Renal cortex interstitium (tissue), 15 donors: ENCODE measurements at places on chromosomes 2 and 18.

GRCh38 chr18:8847066-8847755, 141.9 kb downstream of the MTCL1 start:
- no peak for DNase-seq

DNA sequence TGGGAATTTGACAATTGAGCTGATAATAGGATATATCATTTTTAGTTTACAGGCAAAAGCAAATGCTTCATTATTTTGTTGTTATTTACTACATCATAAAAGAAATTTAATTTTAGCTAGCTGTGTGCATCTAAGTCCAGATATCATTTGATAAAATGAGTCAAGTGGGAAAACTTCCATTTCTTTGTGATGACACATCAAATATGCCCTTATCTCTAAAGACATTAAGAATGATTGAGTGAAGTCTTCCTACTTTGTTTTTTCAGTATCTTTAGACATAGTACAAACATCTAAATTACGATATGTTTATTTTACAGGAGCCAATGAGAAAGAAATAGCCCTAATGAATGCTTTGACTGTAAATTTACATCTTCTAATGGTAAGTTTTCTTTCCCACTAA, 77.0 kb downstream of the KYNU start:
- no peak for DNase-seq

- no peak for DNase-seq
Measured at GRCh38 chr2:230814616-230815015, 50.1 kb upstream of the ITM2C start.

- no peak for DNase-seq
Measured at GRCh38 chr2:69931832-69932595, 17.1 kb downstream of the MXD1 start.

DNA sequence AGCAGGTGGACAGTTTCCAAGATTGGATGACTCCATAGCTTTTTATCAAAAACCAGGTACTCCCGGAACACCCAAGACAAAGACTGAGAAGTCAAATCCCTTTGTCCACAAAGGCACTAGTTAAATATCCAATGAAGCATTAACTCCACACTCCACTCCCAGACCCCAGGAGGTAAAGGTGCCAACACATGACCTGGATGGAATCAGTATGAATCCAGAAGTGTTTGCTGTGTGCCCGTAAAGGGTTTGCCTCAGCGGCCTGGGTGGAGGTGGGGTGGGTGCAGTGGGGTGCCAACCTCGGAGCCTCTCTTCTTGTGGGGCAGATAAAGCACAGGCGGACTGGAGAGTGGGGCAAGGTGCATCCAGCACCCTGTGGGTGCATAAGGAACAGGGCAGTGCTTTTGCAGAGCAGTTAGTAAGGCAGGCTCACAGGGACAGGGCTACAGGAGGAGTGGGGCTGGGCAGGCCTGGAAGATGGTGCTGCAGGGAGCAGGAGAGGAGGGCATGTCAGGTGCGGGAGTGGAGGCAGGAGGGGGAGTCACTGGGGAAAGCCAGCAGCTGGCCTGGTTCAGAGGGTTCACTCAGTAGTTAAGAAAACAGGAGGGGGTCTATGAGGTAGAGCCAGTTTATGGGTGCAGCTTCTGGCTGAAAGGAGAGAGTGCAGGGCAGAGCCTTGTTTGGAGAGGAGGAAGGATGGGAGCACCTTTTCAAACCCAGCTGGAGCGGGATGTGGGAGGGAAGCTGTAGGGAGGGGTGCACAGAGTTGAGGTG, 208.4 kb upstream of the SMAD2 start:
- no peak for DNase-seq
